Neural crest cell (in vitro differentiated cells): ENCODE measurements at places on chromosomes 2 and 18. TPM values are rescaled to one million over a fixed set of nuclear protein-coding genes. Genes with fewer than 3 reads are reported as not detected.

GRCh38 chr2:201964011-201964410 lies 69.6 kb upstream of the FZD7 start:
- H3K27ac ChIP-seq = peak overlapping the region; percentile 63
- H3K36me3 ChIP-seq = no peaks in the 10 kb centered on the region
- no peaks in the 10 kb centered on the region for H3K27me3 ChIP-seq
- H3K4me1 ChIP-seq = peaks cover 68% of the 10 kb centered on the region
- no peak overlapping the region for H3K4me3 ChIP-seq
- no peak for DNase-seq

Gene STAT4
- 1.0 and 1.4 TPM in 2 replicates for total RNA-seq

DNA sequence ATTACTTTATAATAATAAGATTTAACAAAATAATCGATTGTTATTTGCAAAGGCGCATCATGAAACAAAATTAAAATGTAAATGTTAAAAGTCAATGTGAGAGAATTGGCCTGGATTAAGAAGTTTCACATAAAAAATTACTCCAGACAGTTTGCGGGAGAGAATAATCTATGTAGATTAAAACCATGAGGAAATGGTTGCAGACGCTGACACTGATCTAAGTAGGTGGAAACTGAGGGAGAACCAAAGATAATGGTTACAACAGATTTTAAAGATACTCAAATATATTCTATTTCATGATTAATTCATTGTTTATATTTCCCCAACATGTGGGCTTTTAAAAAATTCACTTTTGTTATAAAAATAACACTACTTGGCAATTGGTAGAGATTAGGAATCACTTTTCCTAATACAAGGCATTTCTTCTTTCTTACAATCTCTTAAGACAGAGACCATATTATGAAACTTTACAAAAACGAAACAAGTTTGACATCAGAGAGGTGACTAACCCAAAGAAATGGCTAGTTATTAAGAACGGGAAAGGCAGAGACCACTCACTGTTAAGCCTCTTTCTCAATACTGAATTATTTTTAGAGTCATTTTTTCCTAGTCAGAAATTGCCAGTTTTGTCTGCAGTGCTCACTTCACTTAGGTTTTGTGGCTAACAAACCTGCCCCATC lies 1.6 kb downstream of the KANSL1L start:
- H3K27ac ChIP-seq = peak overlapping the region; percentile 98
- H3K36me3 ChIP-seq = no peaks in the 10 kb centered on the region
- H3K4me3 ChIP-seq = peak overlapping the region; percentile 99
- H3K27me3 ChIP-seq = peaks cover 3% of the 10 kb centered on the region
- H3K4me1 ChIP-seq = peaks cover 28% of the 10 kb centered on the region

Gene MARS2
- 15.9 and 16.0 TPM in 2 replicates for total RNA-seq

DNA sequence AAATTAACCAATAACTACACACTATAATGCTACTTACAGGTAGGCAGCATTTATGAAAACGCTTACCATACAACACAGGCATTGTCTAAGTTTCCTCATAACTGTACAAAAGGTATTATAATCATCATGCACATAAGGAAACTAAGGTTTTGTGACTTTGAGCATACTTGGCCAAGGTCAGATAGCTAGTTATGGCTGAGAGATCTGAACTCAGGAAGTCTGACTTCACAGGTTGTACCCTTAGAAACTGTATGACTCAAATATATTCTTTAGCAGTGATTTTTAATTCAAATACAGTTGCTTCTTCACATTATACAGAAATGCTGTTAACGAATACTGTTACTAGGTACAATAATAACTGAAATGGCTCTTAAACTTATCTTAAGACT lies 89.3 kb downstream of the TRIP12 start:
- H3K27ac ChIP-seq = no peak overlapping the region
- H3K36me3 ChIP-seq = peaks cover 4% of the 10 kb centered on the region
- H3K4me3 ChIP-seq = no peak overlapping the region
- H3K27me3 ChIP-seq = no peaks in the 10 kb centered on the region
- H3K4me1 ChIP-seq = no peaks in the 10 kb centered on the region
- DNase-seq = no peak

- peaks cover 20% of the 10 kb centered on the region for H3K36me3 ChIP-seq
- H3K27ac ChIP-seq = no peak overlapping the region
- no peaks in the 10 kb centered on the region for H3K27me3 ChIP-seq
- H3K4me1 ChIP-seq = peaks cover 37% of the 10 kb centered on the region
These were observed 96.7 kb downstream of the SH3BP4 start for GRCh38 chr2:235048549-235048948.

GRCh38 chr2:195863121-195863520 lies 205.5 kb downstream of the DNAH7 start:
- H3K27ac ChIP-seq = no peak overlapping the region
- no peak for DNase-seq
- H3K27me3 ChIP-seq = no peaks in the 10 kb centered on the region
- no peak overlapping the region for H3K4me3 ChIP-seq
- no peaks in the 10 kb centered on the region for H3K4me1 ChIP-seq

DNA sequence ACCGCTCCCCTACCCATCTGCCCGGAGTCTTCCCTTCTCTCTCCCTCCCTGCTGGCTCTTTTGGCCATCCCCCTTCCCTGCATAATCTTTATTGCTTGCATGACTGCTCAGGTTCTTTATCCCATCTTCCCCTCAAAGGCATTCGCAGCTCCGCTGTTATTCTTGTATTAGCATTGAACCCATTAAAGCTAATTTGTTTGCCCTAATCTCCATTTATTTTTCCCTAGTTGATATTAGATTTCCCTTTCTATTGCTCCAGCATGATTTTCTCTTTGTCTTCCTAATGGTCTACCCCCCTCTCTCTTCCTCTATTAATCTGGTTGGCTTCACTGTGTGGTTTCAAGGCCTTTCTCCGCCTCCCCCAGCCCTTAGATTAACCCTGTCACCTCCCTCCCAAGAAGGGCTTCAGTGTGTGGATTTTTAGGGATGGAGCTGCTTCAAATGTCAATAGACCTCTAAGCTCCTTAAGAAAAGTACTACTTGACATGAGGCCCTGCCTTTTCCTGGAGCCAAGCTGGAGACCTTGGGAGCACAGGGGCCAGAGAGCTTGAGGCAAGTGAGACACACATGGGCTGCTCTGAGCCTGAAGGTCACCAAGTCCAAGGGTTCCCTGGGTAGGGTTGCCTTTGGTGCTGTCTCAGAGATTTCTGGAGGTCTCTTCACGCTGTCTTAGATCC lies 20.1 kb downstream of the PAX8 start:
- H3K4me1 ChIP-seq = peaks cover 8% of the 10 kb centered on the region
- no peak for DNase-seq
- H3K27me3 ChIP-seq = peaks cover 37% of the 10 kb centered on the region
